Activated CD4-positive, CD25-positive, alpha-beta regulatory T cell treated with anti-CD3 and anti-CD28 coated beads, Interleukin-2, amount 50 U/mL, for 16 hours (primary cell): ENCODE measurements at places on chromosomes 13 and 19.

- no peak for DNase-seq
These were observed 39.4 kb downstream of the RFX2 start for GRCh38 chr19:6070720-6071485.

DNA sequence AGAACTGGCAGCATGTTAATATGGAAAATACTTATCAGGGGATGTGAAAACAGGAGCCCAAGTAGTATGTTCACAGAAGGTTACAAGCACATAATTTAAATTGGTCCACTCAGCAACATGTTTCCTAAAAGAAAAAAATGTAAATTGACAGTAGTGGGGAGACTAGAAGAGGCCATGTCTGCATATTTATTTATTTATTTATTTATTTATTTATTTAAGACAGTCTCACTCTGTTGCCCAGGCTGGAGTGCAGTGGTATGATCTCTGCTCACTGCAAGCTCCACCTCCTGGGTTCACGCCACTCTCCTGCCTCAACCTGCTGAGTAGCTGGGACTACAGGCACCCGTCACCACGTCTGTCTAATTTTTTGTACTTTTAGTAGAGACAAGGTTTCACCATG, 13.7 kb upstream of the ZNF8 start:
- no peak for DNase-seq

DNA sequence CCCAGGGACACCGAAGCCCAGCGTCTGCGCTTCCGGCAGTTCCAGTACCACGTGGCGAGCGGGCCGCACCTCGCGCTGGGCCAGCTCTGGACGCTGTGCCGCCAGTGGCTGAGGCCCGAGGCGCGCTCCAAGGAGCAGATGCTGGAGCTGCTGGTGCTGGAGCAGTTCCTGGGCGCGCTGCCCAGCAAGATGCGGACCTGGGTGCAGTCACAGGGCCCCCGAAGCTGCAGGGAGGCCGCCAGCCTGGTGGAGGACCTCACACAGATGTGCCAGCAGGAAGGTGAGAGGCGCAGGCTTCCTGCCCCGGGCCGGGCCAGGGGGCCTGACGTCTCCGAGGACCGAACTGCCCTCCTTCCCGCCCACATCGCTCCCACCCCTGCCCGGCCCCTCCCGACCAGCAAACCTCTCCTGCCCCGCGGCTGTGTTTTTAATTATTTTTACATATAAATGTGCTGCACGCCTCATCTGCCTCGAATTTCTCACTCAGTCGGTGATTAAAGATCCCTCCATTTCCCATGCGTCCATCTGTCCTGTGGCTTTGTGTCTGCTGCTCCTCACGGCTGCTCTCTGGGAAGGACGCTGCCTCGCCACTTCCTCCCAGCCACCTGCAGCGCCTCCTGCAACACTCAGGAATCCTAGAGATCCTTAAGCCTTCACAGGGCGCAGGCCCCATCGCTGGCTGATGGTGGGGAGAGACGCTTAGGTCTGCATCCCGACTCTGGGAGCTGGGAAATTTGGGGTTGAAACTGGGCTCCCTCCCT, 4.3 kb downstream of the ZSCAN1 start:
- DNase-seq = no peak

DNA sequence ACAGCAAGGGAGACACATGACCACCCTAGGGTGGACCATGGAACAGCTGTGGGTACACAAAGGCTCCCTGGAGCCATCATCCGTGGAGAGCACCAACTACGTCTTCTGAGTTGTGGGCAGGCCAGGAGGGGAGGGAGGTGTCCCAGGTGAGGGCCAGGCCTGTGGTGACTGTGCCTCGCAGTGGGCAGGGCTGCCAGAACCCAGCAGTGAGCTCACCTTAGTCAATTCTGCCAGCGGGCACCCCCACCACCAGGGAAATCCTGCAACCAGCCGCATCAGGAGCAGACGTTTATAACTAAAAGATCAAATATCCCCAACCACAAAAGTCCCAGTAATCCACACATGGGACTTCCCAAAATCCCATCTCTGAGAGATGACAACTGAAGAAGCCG, 19.6 kb downstream of the ELL start:
- DNase-seq = no peak

DNA sequence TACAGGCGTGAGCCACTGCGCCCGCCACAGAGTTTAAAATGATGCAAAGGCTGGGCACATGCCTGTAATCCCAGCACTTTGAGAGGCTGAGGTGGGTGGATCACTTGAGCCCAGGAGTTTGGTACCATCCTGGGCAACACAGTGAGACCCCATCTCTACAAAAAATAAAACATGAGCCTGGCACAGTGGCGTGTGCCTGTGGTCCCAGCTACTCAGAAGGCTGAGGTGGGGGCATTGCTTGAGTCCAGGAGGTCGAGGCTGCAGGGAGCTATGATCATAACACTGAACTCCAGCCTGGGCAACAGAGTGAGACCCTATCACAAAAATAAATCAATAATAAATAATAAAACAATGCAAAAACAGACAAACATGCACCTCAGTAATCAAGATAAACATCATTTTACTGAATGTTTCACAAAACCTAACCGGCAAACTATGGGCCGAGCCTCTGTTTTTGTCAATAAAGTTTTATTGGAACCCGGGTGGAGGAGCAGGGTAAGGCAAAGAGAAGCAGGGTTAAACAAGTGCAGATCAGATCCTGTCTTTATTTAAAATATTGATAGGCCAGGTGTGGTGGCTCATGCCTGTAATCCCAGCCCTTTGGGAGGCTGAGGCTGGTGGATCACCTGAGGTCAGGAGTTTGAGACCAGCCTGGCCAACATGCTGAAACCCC, 2.0 kb upstream of the PEAK3 start:
- no peak for DNase-seq

- DNase-seq = no peak
These were observed 53.8 kb downstream of the KCTD12 start for GRCh38 chr13:76832258-76832988.

GRCh38 chr13:110642291-110642981, 27.1 kb downstream of the NAXD start:
- DNase-seq = no peak

- no peak for DNase-seq
These were observed 834.1 kb upstream of the SLITRK6 start for GRCh38 chr13:86633346-86633745.

- no peak for DNase-seq
These were observed 52.8 kb downstream of the THSD1 start for GRCh38 chr13:52353193-52353592.

GRCh38 chr13:70964874-70965273, 856.6 kb upstream of the KLHL1 start:
- DNase-seq = no peak

DNA sequence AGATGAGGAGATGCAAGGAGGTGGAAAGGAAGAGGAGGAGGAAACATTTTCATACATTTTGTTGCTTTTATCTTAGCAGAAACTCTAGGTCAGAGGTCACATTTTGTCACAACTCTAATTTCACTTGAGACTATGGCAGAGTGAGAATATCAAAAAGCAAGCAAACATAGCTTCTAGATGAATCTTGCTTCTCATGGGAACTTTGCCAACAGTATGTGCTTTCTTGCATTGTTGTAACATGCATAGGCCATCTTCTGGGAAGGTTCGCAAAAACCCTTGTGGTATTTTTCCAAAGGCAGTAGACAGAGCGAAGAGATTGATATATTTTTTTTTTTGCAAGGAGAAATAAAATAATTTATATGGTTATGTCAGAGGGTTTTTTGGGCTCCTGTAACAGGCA, 291.3 kb downstream of the MTUS2 start:
- no peak for DNase-seq

GRCh38 chr19:2782329-2782935, 641 bp downstream of the SGTA start:
- DNase-seq = no peak

DNA sequence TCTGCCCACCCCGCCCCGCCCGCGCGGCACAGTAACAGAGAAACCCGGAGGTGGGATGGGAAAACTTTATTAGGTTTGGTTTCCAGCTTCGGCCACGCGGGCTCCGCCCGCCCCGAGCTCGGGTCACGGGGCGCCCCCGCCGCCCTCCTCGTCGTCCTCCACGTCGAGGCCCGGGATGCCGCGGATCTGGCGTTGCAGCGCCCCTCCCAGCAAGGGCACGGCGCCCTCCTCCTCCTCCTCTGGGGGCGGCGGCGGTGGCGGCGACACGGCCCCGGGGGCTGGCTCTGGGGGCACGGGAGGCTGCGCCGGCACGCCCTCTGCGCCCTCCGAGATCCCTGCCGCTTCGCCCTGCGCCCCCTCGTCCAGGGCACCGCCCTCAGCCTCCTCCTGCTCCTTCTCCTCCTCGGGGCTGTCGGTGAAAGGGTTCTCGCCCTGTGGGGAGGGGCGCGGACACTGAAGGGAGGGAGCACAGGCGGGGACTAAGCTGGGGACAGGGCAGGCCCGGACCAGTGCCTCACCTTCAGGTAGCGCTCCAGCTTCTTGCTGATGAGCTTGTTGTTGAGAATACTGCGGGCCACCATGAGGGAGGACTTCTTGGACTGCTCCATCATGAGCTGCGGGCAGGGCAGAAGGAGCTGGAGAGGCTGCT, 536 bp upstream of the AKAP8 start:
- no peak for DNase-seq

GRCh38 chr13:110593430-110594130, 21.8 kb upstream of the NAXD start:
- DNase-seq = no peak

DNA sequence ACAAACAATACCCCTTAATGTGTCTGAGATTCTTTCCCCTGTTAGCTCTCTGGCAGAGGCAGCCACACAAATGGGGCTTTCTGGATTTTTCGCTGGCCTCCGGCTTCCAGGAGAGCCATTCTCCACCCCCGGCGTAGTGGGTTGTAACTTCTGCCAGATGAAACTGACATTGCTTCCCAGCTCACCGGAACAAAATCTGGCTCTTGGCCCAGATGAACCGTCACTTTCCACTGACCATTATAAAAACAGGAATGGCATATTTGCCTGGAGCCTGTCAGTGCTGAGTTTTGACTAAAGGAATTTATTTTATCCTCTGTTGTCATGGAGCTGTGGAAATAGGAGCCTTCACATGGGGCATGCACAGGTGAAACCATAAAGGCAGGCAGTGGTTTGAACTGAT, 120.6 kb upstream of the GPR12 start:
- no peak for DNase-seq

- no peak for DNase-seq
These were observed 4.2 kb upstream of the ZNF564 start for GRCh38 chr19:12555456-12555930.

- DNase-seq = no peak
These were observed 30.2 kb downstream of the C2CD4C start for GRCh38 chr19:378706-379105.

GRCh38 chr13:35518337-35518946, 42.0 kb upstream of the MAB21L1 start:
- no peak for DNase-seq

GRCh38 chr19:2774083-2774679, 8.9 kb downstream of the SGTA start:
- DNase-seq = no peak

- no peak for DNase-seq
These were observed 34.4 kb downstream of the RAP2A start for GRCh38 chr13:97468331-97468730.

DNA sequence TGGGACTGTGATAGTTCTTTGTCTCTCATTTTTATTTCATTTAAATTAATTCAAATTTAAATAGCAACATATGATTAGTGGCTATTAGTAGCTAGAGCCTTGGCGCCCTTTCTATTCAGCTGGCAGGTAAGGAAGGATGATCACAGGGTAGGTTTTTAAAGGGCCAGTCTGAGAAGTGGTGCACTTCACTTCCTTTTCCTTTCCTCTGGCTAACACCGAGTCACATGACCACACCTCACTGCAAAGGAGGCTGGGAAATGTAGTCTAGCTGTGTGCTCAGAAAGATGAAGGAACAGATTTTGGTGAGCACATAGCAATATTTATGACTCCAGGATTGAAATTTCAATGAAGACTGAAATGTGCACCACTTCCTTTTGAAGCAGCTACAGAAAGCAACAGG, 128.7 kb downstream of the TSHZ3 start:
- no peak for DNase-seq

- no peak for DNase-seq
These were observed 60.3 kb downstream of the CCDC70 start for GRCh38 chr13:51921790-51922740.
